ENCODE measurements at places on chromosomes 4 and X.

DNA sequence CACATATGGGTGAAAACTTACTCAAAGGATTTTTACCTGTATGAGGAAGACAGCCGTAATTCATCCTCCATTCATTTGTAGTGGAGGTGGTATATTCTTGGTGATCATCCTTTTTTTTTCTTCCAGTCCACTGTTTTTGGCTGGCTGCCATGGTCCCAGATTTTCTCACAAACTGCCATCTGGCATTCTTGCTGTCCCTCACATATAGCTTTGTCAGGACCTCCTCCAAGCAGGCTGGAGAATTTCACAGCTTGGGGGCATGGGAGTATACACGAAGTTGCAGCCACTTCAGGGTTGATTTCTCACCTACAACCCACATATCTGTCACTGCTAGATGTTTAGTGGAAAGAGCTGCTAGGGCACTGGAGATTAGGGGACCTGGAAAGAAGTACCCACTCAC is 401.0 kb downstream of the IL1RAPL1 start:
- DNase-seq, result no peak

DNA sequence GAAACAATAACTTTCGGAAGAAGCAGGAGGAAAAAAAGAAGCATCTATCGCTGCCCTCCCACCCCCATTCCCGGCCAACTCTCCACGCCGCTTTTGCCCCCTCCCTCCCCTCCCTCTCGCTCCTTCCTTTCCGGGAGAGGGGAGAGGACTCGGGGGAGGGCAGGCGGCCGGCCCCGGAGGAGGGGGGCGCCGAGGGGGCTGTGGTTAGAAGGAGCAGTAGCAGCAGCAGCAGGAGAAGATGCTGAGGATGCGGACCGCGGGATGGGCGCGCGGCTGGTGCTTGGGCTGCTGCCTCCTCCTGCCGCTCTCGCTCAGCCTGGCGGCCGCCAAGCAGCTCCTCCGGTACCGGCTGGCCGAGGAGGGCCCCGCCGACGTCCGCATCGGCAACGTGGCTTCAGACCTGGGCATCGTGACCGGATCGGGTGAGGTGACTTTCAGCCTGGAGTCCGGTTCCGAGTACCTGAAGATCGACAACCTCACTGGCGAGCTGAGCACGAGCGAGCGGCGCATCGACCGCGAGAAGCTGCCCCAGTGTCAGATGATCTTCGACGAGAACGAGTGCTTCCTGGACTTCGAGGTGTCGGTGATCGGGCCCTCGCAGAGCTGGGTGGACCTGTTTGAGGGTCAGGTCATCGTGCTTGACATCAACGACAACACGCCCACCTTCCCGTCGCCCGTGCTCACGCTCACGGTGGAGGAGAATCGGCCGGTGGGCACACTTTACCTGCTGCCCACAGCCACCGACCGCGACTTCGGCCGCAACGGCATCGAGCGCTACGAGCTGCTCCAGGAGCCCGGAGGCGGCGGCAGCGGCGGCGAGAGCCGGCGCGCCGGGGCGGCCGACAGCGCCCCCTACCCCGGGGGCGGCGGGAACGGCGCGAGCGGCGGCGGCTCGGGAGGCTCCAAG is 1.3 kb downstream of the PCDH7 start:
- peak; percentile 54 for DNase-seq

DNA sequence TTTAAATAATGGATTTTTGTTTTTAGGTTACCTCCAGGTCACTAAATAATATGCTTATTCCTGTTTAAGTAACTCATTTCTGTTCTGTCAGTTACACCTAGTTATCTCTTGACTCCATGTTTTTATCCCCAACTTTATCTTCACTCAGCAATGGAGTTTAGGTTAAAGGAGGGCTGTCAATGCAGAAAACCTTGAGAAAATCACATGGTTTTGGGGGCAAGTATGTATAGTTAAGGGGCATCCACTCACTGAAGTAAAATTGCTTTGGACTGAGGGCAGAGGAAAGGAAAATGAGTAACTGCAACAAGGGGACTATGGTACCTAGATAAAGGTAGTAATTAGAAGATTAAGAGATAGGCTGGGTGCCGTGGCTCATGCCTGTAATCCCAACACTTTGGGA is 87.1 kb downstream of the UBE2K start:
- no peak for DNase-seq

- peak; percentile 91 for DNase-seq
Measured at GRCh38 chr4:33715841-33716395, 2528.4 kb downstream of the ARAP2 start.

GRCh38 chr4:24010994-24011393 is 121.1 kb upstream of the PPARGC1A start:
- no peak for DNase-seq

DNA sequence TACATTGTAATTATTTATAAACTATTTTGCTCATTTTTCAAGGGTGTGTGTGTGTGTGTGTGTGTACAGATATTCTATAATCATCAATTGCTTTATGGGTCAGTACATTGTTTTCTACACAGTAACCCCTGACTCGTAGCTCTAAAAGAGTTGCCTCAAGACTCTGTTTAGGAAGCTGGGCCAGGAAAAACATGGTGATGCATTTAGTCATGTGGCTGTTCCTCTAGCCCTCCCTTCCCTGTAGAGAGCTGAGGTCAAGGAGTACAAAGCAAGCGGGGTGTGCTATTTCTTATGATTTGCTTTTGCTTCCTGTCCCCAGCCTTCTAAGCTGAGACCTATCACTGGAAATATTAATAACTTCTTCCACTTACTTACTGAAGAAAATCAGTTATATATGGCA is 34.8 kb upstream of the SPANXD start:
- DNase-seq, result peak; percentile 45

DNA sequence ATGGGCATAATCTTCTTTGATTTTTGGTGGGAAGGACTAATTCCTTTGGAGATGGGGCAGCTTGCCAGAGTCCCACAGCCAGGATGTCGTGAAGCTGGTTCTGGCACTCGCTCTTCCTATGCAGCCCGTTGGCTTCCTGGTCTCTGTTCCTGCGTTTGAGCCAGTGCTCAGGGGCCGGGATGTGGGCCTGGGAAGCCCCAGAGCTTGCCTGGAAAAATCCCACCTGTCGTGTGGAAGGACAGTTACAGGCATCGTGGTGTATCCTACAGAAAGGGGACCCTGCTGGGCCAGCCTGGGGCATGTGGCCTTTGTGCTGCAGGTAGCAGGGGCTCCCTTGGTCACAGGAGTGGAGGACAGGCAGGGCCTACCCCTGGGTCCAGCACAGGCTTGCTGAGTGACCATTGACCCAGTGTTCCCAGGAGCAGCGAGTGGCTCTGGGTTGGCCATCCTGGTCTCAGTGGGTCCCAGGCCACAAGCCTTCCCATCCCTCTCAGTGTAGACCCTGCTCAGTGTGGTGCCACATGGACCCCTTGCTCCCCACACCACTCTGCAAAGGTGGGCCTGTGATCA is 50.2 kb downstream of the ADRA2C start:
- DNase-seq, result no peak

DNA sequence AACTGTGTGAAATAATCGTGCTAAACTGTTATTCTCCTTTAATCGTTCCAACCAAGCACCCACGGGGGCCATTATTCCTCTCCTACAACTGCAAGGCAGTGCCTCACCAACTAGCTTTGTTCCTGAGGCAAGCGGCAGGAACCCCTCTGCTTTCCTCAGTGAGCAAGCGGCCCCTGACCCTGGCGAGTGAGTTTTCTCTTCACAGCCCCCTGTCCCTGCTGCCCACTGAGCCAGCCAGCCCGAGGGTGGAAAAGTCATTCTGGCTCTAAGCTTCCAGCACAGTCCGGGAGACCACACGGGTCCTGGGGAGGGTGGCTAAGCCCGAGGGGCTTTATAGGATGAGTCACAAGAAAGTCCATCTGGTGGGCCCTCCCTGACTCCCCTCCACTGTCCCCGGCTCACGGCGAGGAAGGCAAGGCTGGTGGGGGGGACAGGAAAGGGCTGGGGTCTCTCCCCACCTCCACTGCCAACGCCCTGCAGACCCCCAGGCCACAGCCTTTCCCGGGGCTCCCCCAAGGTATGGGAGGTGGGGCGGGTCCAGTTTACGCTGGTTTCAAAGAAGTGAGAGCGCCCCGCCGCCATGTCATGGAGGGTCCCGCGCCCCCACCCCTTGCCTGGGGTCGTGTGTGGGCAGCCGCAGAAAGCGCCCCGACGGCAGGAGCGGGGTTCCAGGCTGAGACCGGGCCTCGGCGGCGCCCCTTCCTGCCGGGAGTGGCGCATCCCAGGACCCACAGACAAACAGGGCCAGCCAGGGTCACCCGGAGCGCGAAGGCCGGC is 45.0 kb downstream of the CPLX1 start:
- no peak for DNase-seq

- DNase-seq, result peak; percentile 15
Measured at GRCh38 chr4:143489106-143489505, 24.4 kb upstream of the SMARCA5 start.

- no peak for DNase-seq
Measured at GRCh38 chrX:18149454-18149853, 71.2 kb downstream of the BEND2 start.

DNA sequence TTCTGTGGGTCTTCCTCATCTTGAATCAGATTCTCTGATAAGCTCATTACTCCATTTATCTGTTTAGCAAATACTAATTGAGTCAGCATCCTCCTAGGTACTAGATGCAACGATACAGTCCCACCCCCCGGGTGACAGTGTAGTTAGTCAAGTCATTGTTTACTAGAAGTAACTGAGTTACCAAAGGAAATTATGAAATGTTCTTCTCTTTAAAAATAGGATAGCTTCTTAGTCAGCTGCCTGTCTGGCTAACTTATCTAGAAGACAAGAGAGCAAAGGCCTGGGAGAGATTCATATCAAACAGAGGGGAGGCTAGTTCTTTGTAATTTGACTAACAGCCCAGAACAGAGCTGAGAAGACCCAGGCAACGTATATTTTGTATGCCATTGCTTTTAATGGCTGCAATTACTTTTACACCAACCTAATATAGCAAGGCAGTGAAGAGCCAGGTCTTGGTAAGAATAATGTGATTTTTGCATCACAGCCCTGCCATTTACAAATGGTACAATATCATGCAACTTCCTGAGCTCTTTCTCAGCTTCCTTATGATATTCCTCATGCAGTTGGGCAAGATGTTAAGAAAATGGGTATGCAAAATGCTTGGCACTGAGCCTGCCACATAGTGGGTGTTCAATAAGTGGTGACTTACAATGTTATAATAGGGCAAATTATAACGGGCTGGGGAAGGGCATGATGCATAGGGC is 149.9 kb downstream of the CHIC2 start:
- peak; percentile 62 for DNase-seq

GRCh38 chrX:115089419-115089818 is 72.0 kb upstream of the IL13RA2 start:
- DNase-seq, result no peak

GRCh38 chrX:68842781-68843581 is 14.2 kb downstream of the EFNB1 start:
- DNase-seq, result peak; percentile 77

GRCh38 chr4:14079601-14080000 is 452.1 kb upstream of the BOD1L1 start:
- DNase-seq, result no peak

GRCh38 chrX:109760922-109761250 is 27.8 kb upstream of the ACSL4 start:
- DNase-seq, result no peak

DNA sequence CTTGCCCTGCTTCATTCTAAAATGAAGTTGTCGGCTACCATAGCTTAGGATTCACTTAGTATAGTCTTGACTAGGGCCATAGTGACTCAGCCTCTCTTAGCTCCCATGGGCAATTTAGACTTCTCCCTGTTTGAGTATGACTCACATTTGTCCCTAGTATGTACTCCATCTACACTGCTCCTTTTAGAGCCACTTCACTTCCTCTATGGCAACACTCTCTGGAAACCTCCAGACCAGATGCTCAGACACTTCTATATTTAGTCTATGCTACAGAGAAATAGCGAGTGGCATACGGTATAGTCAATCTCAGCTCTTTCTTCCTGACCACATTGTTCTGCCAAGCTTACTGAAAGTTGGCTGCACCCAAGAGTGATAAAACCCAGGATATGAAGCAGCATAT is 11.2 kb downstream of the MEPE start:
- DNase-seq, result peak; percentile 86

DNA sequence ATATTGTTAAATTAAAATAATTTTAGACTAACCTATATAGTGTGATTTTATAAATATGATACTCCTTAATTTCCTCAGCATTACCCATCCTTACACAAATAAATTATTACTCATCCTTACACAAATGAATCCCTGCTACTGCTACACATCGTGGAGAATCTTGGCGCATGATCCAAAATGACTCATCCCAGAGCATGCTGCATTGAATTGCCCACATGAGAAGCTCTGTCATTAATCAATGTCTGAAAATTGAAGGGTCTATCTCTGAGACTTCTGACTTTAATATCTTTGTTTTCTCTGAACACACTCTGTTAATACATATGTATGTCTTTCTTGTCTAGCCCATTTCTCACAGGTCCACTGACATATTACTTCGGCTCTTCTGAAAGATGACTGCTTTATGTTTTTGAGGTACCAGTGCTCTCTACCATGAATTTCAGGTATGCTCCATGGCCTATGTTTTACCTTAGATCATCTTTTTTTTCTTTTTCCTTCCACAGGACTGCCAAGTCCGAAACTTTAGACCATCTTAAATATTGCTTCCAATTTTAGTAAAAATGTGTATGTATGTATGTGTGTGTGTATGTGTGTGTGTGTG is 15.7 kb upstream of the DUSP21 start:
- peak; percentile 78 for DNase-seq

- peak; percentile 87 for DNase-seq
Measured at GRCh38 chrX:46444011-46444410, 101.2 kb downstream of the ZNF674 start.

DNA sequence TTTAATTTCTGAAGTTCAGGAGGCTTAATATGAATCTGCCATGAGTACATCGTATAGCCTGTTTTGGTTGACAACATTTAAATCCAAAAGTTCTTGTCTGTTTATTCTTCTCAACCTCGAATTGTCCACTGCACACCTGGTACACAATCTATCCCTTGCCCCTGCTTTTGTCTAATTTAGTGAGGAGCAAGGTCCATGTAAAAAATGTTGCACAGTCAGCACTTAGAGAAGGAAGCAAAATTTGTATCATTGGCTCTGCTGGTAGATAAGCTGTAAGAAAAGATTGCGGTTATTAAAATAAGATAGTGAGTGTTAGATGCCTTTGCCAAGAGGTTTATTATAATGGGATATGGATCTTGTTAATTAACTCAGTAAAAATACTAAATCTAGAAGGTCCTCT is 761.5 kb downstream of the RAPGEF2 start:
- DNase-seq, result no peak

- peak; percentile 69 for DNase-seq
Measured at GRCh38 chr4:139951021-139951420, 203.0 kb downstream of the MAML3 start.

- DNase-seq, result peak; percentile 95
Measured at GRCh38 chr4:128571747-128572146, 237.8 kb upstream of the JADE1 start.

DNA sequence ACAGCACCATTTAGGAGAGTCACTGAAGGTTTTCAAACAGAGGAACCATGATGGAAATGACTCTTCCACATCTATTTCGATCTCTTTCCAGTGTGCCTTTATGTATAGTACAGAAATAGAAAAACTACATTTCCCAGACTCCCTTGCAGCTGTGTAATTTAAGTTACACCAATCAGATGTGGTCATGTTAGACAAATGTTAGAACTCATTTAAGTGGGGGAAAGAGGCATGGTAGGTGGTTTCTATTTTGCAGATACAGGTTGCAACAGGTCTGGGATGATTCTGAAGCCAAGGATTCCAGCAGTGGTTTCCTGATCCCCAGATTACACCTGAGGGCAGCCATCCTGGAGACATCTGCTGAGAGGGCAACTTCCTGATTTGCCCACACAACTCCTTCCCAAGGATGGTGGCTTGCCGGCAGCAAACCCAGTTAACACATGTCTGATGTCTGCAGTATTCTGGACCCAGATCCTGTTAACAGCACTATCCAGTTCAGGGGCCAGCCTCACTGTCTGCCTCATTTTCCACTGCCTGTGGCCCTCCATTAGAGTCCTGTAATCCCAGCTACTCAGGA is 38.7 kb upstream of the PDK3 start:
- peak; percentile 5 for DNase-seq

Measured in astrocyte of the spinal cord (primary cell).